ENCODE measurements at places on chromosomes 3 and 15.

DNA sequence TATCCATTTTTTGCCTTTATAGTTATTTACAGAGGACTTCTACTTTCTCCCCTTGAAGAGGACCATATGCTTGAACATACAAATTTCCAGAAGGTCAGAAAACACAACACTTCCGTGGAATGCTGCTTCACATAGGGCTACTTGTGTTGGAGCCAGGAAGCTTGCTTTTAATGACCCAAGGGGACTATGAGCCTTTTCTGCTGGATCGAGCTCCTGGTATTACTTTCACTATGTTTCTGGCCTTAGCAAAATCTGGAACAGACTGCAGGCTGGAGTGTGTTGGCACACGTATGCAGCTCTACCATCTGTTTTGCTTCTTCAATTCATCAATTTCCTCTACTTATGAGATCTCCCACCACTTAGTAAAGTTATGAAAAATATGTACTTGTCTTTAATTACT lies 69.3 kb upstream of the CBLB start:
- DNase-seq: no peak

DNA sequence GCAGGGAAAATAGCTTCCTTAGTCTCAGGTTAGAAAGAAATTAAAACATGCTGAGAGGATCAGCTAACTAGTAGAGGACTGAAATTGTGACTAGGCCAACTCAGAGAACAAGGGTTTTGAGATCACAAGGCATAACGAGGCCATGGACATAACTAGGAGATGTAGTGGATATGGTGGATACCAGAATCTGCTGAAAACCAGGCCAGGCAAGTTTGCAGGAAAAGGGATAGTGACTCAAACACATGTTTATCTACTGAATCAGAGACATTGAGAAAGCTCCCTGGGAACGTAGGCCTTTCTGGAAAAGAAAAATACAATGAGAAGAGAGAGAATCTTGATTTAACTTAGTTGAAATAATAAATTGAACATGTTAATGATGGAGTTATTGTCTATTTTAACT lies 326.5 kb upstream of the GBE1 start:
- DNase-seq: no peak

DNA sequence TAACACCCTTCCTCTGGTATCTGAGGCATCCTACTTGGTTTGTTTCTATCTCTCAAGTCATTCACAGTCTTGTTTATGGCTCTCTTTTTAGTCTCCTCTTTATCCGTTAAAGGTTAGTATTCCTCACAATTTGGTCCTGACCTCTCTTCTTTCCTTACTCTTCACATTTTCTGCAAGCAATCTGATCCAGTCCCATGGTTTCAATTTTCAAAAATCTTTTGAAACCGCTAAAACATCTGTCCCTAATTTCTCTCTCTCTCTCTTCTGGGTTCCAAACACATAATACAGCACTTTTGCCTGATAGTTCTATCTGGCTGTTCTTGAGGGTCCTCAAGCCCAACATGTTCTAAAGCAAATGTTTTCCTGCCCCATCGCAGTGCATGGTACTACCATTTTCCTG lies 149.0 kb downstream of the SERPINI1 start:
- DNase-seq: no peak

GRCh38 chr15:41804361-41804760 lies 23.5 kb upstream of the JMJD7 start:
- DNase-seq: no peak

- no peak for DNase-seq
Measured at GRCh38 chr15:90141646-90142045, 39.4 kb upstream of the IDH2 start.

DNA sequence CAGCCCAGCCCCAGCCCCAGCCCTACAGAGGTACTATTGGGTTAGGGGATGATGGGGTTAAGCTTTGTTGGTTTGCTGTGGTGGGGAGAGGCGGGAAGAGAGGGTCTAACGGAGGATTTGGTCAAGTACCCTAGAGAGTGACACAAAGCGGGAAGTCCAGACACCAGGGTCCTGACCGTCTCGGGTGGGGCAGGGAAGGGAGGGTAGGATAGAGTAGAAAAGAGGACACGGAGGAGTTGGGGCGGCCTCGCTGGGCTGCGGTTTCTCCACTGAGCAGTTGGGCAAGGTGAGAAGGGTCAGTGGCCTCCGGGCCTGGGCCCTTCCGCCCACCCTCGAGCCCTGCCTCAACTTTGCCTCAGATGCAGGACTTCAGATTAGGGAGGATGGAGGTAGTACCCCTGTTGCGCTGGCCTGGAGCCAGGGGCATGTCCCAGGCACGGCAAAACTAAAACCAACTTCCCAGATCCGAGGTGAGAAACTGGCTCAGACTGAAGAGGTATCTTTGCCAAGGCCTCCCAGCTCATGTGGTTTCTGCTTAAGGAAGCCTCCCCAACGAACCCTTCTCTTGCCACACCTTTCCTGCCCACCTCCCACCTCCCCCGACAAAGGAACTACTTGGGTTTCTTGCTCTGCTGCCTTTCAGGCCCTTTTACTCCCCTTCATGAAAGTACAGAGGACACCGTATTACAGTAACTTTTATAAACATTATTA lies 551 bp downstream of the PML start:
- no peak for DNase-seq

GRCh38 chr15:85671156-85671555 lies 123.6 kb downstream of the KLHL25 start:
- no peak for DNase-seq

DNA sequence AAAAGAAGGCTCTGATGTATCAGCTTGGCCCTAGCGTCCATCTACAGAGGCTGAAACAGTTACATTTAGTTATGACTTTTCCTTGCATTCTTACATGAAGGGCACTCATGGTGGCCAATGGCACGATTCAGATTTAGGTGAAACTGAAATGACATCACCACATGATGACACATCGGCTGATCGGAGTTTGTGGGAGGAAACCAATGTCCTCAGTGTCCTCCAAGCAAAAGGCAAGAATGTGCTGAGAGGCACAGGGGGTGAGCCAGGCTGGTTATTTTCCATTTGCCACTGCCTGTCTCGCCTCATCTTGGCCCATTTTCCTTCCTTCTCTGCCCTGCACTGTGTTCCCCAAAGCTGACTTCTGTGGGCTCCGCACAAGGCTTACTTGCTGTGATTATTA lies 34.4 kb downstream of the TARS3 start:
- DNase-seq: no peak

DNA sequence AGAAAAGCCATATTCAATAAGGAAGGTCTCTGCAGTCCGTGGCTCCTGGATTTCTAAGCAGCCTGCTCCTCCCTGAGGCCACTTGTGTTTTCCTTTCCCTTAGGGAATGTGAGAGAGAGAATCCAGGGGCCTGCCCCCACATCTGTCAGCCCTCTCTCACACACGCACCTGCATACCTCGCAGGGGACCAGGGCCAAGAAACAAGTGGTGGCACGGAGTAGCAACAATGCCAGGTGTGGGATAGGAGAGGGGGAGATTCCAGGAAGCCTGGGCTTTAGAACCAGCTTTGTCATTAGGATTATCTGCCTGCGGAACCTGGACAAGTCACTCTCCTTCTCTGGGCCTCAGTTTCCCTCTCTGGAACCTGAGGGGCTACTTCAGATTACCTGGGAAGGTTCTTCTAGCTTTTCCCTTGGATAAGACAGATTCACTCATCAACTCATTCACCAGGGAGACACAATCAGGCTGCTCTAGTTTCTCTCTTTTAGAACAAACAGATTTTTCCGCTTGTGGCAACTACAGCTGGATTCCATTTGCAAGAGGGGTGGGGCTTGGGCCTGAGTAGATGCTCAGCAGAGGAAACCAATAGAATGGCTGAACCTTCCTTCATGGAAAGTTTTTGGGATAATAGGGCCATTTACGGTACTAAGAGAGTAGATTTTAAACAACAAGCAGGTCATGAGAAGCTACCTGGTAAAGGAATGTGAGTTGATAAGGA lies 19.5 kb downstream of the BCL6 start:
- no peak for DNase-seq

GRCh38 chr3:187951452-187952190 lies 202.3 kb upstream of the LPP start:
- DNase-seq: no peak

- DNase-seq: no peak
Measured at GRCh38 chr3:77412021-77412438, 372.1 kb downstream of the ROBO2 start.

DNA sequence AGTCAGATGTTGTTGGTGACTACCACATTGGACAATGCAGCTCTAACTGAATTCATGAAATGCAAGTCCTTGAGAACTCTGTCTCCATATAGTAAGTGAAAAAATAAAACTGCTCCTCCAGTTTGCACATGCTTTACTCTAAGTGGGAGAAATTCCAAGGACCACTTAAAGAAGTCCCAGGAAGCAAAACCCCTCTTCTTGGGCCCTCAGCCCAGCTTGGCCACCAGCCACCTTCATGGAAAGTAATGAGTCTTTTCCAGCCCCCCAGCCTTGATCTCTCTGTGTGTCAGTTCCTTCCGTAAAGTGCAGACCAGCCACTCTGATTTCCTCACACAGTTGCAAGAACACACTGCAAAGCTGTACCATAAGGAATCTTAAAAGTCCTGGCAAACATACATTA lies 34.5 kb downstream of the DAPK2 start:
- DNase-seq: no peak

DNA sequence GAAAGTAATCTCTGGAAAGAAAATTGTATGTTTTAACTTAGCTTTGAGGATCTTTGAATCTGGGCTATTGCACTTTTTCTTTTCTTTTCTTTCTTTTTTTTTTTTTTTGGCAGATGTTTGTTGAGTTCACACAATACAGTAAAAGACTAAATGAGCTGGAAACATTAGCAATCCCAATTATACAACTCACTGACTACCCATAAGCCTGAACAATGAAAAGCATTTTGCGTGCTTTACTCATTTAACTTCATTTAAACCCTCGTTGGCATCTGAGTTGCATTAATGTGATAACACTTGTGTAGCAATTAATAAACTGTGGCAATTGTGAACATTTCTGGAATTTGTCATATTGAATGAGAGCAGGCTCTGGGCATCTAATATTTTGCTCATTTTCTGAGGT lies 269.4 kb upstream of the RBMS3 start:
- no peak for DNase-seq

DNA sequence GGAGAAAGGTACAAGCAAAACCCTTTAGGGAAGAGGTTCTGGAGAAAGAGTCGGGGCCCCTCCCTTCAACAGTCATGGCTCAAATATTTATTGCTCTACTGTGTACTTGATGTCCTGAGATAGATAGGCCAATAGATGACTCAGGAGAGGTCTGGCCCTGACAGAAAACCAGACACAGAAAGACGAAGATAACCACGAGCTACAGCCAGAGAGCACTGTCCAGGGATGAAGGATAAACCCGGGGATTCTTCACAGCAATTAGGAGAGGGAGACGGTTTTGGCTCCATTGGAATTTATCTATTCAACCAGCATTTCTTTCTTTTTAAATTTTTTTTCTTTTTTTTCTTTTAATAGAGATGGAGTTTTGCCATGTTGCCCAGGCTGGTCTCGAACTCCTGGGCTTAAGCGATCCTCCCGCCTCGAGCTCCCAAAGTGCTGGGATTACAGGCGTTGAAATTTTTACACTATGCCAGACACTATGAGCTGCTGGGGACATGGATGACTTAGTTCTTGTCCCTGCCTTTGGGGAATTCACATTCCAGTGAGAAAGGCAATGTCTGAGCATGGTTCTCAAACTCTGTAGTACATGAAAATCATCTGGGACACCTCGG lies 4.6 kb upstream of the CIDEC start:
- no peak for DNase-seq

DNA sequence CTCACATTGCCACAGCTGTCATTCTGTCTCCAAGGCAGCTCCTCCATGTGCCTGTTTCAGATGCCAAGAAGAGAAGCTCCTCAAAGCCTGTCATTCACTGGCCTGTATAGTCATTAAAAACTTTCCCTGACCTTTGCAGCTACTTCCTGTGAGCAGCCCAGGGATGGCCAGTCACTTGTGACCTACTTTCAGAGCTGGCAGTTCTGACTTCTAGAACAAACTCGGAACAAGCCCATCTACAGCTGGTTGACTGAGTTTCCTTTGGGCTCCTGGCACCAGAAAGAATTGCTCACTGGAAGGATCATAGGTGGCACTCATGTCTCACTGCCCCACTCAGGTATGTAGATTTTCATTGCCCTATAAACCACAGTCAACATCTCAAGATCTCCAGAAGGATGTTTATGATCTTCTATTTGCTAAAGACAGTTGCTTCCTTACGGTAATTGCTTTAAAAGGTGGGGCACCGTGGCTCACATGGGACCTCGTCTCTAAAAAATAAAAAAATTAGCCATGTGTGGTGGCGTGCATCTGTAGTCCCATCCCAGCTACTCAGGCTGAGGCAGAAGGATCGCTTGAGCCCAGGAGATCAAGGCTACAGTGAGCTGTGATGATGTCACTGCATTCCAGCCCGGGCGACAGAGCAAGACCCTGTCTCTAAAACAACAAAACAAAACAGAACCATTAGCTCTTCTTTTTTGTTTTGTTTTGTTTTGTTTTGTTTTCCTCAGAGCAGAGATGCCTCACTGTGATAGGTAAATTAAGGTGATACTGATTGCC lies 11.2 kb upstream of the ATP13A3 start:
- DNase-seq: no peak

- peak; percentile 65 for DNase-seq
Measured at GRCh38 chr15:90902840-90903732, at the start of gene MAN2A2. Gene MAN2A2 (plus strand): TSS chr15:90903302. CDS start chr15:90904208, 906 bp downstream.

DNA sequence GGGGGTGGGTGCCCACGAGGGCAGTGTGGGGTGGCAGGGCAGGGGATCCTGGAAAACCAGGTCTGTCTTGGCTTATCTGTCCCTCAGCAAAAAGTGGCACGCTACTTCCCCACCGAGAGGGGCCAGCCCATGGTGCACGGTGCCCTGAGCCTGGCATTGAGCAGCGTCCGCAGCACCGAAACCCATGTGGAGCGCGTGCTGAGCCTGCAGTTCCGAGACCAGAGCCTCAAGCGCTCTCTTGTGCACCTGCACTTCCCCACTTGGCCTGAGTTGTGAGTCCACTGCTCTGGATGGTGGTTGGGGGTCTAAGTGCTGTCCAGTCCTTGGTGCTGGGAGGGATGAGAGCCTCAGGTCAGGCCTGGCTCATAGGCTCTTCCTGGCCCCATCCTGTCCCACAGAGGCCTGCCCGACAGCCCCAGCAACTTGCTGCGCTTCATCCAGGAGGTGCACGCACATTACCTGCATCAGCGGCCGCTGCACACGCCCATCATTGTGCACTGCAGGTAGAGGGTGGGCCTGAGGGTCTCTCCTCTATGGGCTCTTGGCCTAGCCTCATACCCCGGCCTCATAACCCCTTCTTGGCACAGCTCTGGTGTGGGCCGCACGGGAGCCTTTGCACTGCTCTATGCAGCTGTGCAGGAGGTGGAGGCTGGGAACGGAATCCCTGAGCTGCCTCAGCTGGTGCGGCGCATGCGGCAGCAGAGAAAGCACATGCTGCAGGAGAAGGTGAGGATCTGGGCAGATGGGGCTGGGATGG lies 31.1 kb downstream of the PTPN23 start:
- DNase-seq: no peak

GRCh38 chr3:109278141-109278540 lies 38.2 kb downstream of the DPPA2 start:
- DNase-seq: no peak

DNA sequence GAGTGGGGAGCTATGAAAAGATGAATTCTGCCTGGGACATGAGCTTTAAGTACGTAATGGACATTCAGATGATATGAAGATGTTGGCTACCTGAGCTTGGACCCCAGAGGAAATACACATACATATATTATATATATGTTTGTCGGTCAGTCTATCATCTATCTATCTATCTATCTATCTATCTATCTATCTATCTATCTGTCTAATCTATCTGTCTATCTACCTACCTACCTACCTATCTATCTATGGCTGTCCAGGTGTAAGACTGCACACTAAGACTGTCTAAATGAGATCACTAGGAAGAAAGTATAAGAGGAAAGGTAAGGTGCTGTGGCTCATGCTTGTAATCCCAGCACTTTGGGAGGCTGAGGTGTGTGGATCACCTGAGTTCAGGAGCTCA lies 18.2 kb upstream of the CELF6 start:
- no peak for DNase-seq

GRCh38 chr3:120092474-120092873 lies 1.8 kb downstream of the GSK3B start:
- DNase-seq: no peak
